A673 (cell line): ENCODE measurements at places on chromosomes 12 and 14. TPM values are rescaled to one million over a fixed set of nuclear protein-coding genes. Genes with fewer than 3 reads are reported as not detected.

Gene CCDC197
- not detected in 2 replicates for total RNA-seq

Gene LRTM2
- total RNA-seq: not detected in 2 replicates

Gene FGD4
- 21.5 and 22.6 TPM in 2 replicates for total RNA-seq

Gene RNASE12
- not detected in 2 replicates for total RNA-seq

Gene ITGB7
- total RNA-seq: 0.43 TPM in 1 of 2 replicates, not detected in the other

Gene TAC3
- total RNA-seq: 0.79 TPM in 1 of 2 replicates, not detected in the other

Gene NUDT14
- 30.8 and 40.5 TPM in 2 replicates for total RNA-seq

Gene TEX52
- 0.44 TPM in 1 of 2 replicates, not detected in the other for total RNA-seq

Gene KRT78
- total RNA-seq: not detected in 2 replicates

Gene SYCP3
- 0.19 and 0.26 TPM in 2 replicates for total RNA-seq

Gene SLC10A1
- not detected in 2 replicates for total RNA-seq

Gene SIX6
- total RNA-seq: 0.13 and 0.28 TPM in 2 replicates

Gene EPYC
- total RNA-seq: not detected in 2 replicates

Gene KRT80
- total RNA-seq: 0.33 and 1.0 TPM in 2 replicates

Gene ACRBP
- total RNA-seq: 3.0 and 3.6 TPM in 2 replicates

Gene EXD2
- 8.1 and 10.7 TPM in 2 replicates for total RNA-seq

Gene RNASE2
- total RNA-seq: not detected in 2 replicates

Gene AKAP5
- 2.2 and 2.6 TPM in 2 replicates for total RNA-seq

Gene HRK
- 0.17 and 0.37 TPM in 2 replicates for total RNA-seq
